ENCODE measurements at places on chromosomes 6 and 20.

DNA sequence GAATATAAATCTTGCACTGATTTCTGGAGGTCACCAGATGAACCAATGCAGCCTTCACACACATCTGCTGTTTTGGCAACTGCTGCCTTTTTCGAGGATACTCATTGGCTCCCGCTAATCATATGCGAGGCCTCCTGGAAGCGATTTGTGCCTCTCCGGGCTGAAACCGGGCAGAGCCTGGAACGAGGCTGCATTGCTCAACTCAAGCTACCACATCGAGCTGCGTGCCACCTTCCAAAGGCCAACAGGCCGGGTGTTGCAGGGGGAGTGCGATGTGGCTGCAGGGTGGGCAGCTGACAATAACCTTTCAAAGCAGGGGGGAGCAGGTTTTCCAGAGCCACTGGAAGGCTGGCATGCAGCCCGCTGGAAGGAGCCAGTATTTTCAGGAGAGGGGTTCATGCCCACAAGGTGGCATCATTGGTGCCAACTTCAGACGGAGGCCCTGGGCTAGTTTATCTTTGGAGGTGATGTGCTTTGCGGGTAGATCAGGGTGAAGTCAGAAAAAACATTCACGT is 122.6 kb upstream of the IFNGR1 start:
- DNase-seq: no peak

GRCh38 chr20:53074811-53075314 is 102.7 kb downstream of the TSHZ2 start:
- no peak for DNase-seq

DNA sequence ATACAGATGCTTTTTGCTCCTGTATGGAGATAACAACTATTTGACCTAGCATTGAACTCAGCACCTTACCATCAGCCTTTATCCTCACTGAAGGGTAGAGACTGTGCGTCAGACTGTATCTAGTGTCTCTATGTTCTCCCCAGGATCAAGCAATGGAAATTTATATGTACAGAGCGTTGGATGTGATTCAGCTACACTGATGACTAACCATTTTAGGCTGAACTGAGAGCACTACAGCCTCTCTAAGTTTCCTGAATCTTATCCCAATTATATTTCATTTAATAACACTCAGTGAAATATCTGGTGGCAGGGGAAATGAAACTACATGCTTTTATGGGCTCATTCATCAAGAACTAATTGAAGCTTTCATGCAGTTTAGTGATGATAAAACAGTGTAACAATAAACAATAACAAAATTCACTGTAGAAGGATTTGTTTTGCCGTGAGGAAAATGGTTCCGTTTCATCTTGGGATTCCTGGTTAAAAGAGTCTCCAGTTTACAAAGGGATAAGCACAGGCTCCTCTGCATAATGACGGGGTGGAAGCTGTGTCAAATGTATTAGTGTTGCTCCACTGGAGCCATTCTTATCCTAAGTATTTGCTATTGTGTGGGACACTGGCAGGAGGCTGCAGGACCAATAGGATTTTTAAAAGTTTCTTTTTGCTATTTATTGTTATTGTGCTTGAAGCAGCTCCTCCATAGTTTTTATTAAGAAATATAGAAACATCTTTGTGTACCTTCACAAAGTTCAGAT is 567.6 kb upstream of the MMS22L start:
- no peak for DNase-seq

DNA sequence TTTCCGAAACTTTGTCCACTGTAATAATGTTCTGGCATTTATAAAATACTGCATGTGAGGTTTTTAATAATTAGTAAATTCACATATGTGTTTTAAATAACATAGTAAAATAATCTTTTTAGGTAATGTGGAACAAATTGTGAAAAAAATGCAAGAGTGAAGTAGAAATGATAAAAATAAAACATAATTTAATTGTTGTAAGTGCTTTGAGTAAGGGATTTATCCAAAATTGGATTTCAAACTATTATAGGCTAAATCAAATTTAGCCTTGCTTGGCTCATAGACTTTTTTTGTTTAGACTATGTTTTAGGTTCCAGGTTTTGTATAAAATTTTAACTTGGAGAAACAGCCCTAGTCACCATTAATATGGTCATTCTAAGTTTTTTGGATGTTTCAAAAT is 1029.5 kb downstream of the PHF3 start:
- DNase-seq: no peak

DNA sequence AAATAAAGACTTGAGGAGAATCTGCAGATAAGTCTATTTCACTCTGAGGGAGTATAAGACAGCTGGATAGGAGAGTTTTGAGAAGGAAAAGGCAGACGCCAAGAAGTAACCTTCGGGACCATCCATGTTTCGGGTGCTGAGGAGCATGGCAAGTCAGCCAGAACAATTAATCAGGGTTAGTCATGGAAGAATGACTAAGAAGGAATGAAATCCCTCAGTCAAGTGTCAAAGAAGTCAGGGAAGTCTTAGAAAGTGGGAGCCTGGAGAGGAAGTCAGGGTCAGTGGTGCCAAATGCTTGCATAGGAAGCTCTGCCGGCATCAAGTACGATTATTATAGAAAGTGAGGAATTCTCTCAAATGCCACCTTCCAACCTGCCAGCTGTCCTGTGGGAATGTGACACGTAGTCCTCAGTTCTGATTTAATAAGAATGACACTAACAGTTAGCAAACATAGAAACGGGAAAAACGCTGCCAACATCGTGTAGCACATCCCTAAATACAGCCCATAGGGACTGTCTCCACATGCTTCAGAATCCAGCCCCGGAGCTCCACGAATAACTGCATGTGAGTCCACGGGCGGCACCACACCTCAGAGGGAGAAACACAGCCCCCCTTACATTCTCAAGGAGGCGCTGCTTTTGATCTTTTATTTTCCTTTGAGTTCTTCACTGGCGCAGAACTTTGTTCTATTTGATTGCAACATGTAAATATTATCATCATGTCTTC is 602.7 kb downstream of the PRKN start:
- DNase-seq: no peak

GRCh38 chr20:64100946-64101688 is 6.2 kb downstream of the NPBWR2 start:
- no peak for DNase-seq

- no peak for DNase-seq
Observed at GRCh38 chr20:49831022-49831769, 18.6 kb downstream of the SLC9A8 start.

GRCh38 chr6:47234266-47234933 is 75.3 kb downstream of the TNFRSF21 start:
- no peak for DNase-seq

GRCh38 chr20:64006902-64007301 is 26.0 kb downstream of the PRPF6 start:
- no peak for DNase-seq

DNA sequence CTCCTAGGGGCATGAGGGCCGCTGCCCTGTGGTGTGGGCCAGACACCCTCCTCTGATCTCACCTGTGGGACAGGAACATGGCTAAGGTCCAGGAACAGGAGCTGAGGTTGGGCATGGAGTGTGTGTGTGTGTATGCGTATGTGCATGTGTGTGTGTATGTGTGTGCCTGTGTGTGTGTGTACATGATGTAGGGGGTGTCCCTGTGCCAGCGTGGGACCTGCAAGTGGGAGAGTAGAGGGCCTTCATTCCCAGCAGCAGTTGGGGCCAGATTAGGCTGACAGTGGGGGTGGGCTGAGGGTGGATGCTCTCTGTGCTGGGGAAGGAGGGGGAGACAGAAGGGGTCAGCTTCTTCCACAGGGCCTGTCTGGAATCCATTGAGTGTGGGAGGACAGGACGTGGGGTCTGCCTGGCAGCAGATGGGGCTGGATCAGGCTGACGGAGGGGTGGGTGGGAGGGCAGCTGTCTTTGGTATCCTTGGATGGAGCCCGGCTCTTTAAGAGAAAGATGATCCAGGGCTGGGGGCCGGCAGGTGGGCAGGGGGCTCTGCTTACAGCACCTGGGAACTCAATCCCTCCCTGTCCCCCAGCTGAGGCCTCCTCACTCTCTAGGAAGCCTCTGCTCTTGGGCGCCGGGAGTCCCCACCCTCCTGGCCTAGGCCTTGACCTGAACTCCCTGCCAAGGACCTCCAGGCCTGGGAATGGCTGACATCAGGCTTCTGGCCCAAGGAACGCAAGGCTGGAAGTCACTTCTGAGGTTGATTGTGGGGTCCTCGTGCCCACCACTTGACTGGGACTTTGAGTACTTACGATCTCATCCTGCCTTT is 44.0 kb downstream of the SPDEF start:
- DNase-seq: no peak

GRCh38 chr6:43931201-43931600 is 161.2 kb downstream of the VEGFA start:
- no peak for DNase-seq

GRCh38 chr6:47252633-47253032 is 57.1 kb downstream of the TNFRSF21 start:
- DNase-seq: no peak

DNA sequence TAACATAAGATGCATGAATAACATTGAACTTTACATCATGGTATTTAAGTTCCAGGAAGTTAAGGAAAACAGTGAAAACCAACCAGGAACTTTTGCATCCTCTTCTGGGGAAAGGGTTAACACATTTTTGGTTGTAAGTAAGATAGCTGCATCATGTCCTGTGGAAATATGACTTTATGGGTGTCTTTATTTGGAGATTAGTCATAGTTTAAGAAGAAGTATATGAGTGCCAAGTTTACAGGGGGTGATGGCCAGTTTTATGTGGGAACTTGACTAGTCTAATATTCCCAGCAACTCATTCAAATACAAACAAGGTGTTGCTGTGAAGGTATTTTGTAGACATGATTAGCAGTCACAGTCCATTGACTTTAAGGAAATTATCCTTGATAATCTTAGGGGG is 78.0 kb downstream of the PDE10A start:
- DNase-seq: no peak

Data from stimulated activated CD8-positive, alpha-beta memory T cell treated with anti-CD3 and anti-CD28 coated beads, Interleukin-7, amount 100 ng/mL, for 48 hours (primary cell).